ENCODE measurements at places on chromosomes 12 and 14. TPM values are rescaled to one million over a fixed set of nuclear protein-coding genes. Genes with fewer than 3 reads are reported as not detected.

DNA sequence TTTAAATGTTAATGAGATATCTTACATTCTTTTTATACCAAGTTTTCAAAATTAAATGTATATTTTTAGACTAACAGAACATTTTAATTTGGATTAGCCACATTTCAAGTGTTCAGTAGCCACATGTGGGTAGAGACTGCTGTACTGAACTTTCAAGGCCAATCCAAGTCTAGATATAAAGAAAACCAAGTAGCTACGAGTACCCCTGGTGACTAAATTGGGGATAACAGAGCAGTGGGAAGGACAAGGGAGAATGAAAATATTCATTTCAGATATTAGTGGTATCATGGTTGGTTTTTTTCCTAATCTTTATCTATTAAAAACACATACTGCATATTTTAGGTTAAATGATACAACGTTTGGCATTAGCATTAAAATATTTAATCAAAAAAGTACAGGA lies 69.4 kb upstream of the RHOJ start:
- no peaks in the 10 kb centered on the region for H3K27me3 ChIP-seq
- no peak overlapping the region for H3K4me3 ChIP-seq
- H3K4me1 ChIP-seq: no peaks in the 10 kb centered on the region
- H3K27ac ChIP-seq: no peak overlapping the region
- H3K36me3 ChIP-seq: no peaks in the 10 kb centered on the region

Gene TMEM132C
- total RNA-seq: 1.8 TPM

Gene STYK1
- total RNA-seq: 0.74 TPM

DNA sequence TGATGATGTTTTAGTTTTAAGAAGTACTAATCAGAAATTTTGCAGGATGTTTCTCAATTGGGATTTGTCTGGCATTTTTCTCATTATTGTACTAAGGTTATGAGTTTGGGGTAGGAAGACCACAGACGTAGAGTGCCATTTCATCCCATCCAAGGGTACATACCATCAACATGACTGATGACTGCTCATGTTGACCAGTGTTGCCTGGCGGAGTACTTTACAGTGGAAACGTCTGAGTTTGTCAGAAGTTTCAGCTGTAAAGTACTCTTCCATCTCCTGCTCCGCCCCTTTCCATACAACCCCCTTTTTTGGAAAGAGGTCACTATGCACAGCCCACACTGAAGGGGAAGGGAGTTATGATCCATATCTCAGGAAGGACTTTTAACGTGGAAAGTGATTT lies 74.2 kb downstream of the RCOR1 start:
- H3K27me3 ChIP-seq: no peaks in the 10 kb centered on the region
- no peaks in the 10 kb centered on the region for H3K36me3 ChIP-seq

Gene LRP1-AS
- total RNA-seq: not detected

DNA sequence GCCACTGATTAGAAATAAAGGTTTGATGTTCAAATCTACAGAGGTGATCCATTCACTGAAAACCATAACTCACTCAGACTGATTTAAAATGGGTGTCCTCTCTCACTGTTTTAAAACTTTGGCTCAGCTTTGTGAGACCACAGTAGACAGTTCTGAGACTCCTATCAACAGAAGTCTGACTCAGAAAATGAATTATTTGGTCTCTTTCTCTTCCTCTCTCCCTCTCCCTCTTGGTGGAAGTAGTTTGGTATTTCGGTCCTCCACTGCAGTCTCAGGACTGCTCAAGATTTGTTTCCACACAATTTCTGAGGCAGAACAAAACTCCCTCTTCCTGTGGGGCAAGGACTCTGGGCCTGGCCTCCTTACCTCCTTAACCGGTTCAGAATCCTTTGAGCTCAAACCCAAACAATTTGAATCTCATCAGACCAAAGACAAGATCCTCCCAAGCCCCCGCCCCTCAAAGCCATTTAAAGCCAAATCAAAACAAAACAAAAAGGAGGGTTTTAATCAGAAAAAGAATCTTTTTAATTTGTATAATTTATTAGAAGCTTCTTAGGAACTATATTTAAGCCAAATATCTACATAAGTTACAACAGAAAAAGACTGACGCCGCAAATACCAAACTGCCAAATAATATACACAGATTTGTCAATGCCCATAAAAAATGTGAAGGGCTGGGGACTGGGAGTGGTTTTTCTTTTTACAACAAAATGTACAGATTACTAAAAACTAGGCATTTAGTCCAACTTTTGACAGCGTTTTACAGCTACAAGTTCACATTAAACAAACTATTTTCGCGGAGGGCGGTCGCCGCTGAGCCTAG lies 3.9 kb downstream of the NKX2-1 start:
- H3K27me3 ChIP-seq: peaks cover 100% of the 10 kb centered on the region
- H3K27ac ChIP-seq: no peak overlapping the region
- peaks cover 9% of the 10 kb centered on the region for H3K4me1 ChIP-seq
- no peaks in the 10 kb centered on the region for H3K36me3 ChIP-seq
- DNase-seq: no peak

DNA sequence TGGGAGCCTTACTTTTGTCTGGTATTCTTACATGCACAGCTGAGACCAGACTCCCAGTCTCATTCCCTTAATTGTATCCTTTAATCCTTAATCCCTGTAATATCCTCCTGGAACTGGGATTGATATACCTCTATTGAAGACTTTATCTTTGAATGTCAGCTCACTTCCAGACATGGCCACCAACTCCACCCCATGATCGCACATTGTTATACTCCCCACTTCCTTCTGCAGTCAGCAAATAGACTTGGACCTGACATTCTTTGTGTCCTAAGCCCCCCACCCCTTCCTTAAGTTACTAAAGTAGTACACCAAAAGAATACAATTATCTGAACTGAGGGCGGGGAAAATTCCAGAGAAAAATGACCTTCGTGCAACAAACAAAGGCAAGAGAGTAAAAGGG lies 8.6 kb upstream of the OSBPL8 start:
- no peaks in the 10 kb centered on the region for H3K36me3 ChIP-seq
- no peak overlapping the region for H3K27ac ChIP-seq
- no peak overlapping the region for H3K4me3 ChIP-seq

GRCh38 chr12:28222081-28222700 lies 31.9 kb downstream of the CCDC91 start:
- H3K4me1 ChIP-seq: no peaks in the 10 kb centered on the region
- no peaks in the 10 kb centered on the region for H3K36me3 ChIP-seq
- H3K4me3 ChIP-seq: no peak overlapping the region
- H3K27me3 ChIP-seq: no peaks in the 10 kb centered on the region
- no peak overlapping the region for H3K27ac ChIP-seq
- no peak for DNase-seq

- no peak for DNase-seq
- no peak overlapping the region for H3K27ac ChIP-seq
- no peak overlapping the region for H3K4me3 ChIP-seq
- no peaks in the 10 kb centered on the region for H3K36me3 ChIP-seq
- H3K27me3 ChIP-seq: no peaks in the 10 kb centered on the region
These were observed 13.3 kb downstream of the RNASE3 start for GRCh38 chr14:20904393-20905029.

DNA sequence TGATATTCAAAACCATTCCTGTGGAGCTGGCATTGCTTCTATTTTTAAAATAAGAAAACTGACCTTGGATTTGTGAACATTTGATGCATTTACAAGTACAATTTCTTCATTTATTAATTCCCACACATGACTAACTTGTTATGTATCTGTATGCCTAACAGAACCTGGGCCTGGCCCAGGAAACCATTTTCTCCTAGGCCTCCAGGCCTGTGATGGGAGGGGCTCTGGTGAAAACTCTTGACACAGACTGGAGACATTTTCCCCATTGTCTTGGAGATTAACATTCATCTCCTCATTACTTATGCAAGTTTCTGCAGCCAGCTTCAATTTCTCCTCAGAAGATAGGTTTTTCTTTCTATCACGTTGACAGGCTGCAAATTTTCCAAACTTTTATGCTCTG lies 42.0 kb downstream of the GLIPR1L2 start:
- H3K27me3 ChIP-seq: no peaks in the 10 kb centered on the region
- DNase-seq: no peak
- no peak overlapping the region for H3K27ac ChIP-seq
- H3K4me1 ChIP-seq: no peaks in the 10 kb centered on the region
- no peak overlapping the region for H3K4me3 ChIP-seq
- no peaks in the 10 kb centered on the region for H3K36me3 ChIP-seq

Gene DPPA3
- not detected for total RNA-seq

GRCh38 chr12:58470266-58471010 lies 449.9 kb downstream of the LRIG3 start:
- no peaks in the 10 kb centered on the region for H3K4me1 ChIP-seq
- H3K36me3 ChIP-seq: no peaks in the 10 kb centered on the region
- no peak for DNase-seq

GRCh38 chr12:126668961-126669360 lies 1598.0 kb upstream of the TMEM132C start:
- H3K27me3 ChIP-seq: no peaks in the 10 kb centered on the region
- H3K4me3 ChIP-seq: no peak overlapping the region
- DNase-seq: no peak
- no peaks in the 10 kb centered on the region for H3K36me3 ChIP-seq

DNA sequence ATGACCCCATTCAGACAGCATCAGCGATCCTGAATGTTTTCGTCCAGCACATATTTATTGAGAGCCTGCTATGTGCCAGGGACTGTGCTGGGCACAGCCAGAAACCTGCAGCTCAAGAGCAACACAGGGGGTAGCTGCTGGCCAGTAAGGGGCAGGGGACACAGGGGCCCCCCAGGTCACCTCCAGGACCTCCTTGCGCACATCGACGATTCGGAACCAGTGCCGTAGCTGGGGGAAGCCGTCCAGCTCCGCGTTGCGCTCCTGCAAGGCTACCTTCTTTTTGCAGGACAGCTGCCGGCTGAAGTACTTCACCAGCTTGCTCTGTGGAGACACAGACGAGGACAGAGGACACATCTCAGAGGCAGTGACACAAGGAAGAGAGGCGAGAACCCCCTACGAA lies 108.7 kb downstream of the KSR2 start:
- DNase-seq: no peak
- no peaks in the 10 kb centered on the region for H3K4me1 ChIP-seq
- no peaks in the 10 kb centered on the region for H3K36me3 ChIP-seq
- no peaks in the 10 kb centered on the region for H3K27me3 ChIP-seq
- H3K27ac ChIP-seq: no peak overlapping the region

Gene CCDC38
- total RNA-seq: not detected

DNA sequence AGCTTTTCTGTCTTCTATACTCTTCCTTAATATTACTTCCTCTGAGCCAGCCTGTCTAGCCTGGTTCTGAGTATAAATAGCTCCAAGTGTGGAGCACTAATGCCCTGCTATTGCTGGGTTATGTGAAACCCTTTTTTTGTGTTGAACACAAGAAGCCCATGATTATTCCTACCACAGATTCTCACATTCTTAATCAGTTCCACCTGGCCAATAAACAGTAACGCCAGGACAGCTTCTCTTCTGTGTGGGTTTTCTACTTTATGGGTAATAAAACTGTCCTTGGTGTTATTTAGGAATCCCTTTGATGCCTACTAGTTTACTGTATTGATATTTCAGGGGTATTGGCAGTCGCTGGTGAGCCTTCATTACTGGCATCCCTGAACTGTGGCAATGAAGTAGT lies 48.9 kb upstream of the LRIG3 start:
- no peaks in the 10 kb centered on the region for H3K36me3 ChIP-seq
- H3K27me3 ChIP-seq: no peaks in the 10 kb centered on the region
- H3K27ac ChIP-seq: no peak overlapping the region
- DNase-seq: no peak
- H3K4me3 ChIP-seq: no peak overlapping the region
- no peaks in the 10 kb centered on the region for H3K4me1 ChIP-seq

DNA sequence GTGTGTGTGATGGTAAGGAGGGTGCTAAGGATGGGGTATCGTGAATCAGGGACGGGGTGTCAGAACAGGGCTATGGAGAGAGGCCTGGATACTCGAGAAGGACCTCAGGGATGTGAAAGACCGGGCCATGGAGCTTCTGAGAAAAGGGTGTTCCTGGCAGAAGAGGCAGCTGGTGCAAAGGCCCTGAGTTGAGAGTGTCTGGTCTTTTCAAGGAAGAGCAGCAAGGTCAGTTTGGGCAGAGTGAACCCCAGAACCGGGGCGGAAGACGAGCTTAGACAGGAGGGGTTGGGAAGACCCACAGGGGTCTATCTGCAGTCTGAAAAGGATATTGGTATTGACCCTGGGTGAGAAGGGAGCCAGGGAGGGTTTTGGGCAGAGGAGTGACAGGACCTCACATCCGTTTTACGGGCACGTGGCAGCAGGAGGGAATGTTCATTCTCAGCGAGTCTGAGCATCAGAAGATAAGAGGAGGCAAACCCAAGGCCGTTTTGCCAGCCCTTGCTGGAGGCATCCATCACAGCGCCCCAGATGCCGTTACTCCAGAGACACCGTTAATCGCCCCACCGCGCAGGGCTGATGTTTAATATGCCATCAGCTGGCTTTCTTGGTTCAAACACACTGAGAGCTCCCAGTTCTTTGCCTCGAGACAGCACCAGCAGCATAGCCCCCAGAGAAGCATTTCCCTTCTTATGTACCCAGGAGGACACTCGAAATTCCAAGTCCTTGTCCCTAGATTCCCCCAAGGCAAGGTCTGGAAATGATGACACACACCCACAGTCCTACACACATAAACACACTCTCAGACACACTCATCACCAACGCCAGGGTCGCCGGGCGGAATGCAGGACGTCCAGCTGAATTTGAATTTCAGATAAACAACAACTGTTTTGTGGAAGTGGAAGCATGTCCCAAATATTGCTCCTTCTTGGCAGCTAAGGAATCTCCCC lies 41.4 kb upstream of the EML1 start:
- peaks cover 3% of the 10 kb centered on the region for H3K4me1 ChIP-seq
- H3K27me3 ChIP-seq: peaks cover 79% of the 10 kb centered on the region
- H3K4me3 ChIP-seq: no peak overlapping the region
- H3K36me3 ChIP-seq: no peaks in the 10 kb centered on the region

Gene FAM177A1
- 30.1 TPM for total RNA-seq

DNA sequence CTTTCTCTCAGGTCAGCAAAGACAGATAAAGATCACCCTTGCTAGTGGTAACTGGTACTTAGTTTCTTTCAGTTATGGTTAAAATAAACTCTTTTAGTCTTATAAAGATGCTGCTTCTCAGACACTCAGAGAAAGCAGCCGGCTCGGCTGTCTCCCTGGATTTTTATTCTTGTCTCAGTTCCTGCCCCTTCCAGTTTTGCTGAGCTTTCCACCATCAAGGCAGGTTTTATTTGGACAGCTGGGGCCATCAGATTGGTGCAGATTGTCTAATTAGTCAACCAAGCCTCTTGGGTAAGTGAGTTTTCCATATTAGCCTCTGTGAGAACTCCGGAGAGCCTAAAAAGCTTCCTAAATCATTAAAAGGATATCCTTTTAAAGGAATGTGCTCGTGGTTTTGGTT lies 130.8 kb upstream of the BMP4 start:
- no peaks in the 10 kb centered on the region for H3K27me3 ChIP-seq
- no peak for DNase-seq
- H3K4me1 ChIP-seq: no peaks in the 10 kb centered on the region
- no peak overlapping the region for H3K27ac ChIP-seq
- H3K36me3 ChIP-seq: no peaks in the 10 kb centered on the region

GRCh38 chr12:24929953-24930352 lies 18.9 kb downstream of the BCAT1 start:
- no peak overlapping the region for H3K27ac ChIP-seq
- H3K4me3 ChIP-seq: no peak overlapping the region
- H3K36me3 ChIP-seq: no peaks in the 10 kb centered on the region
- H3K4me1 ChIP-seq: no peaks in the 10 kb centered on the region
- DNase-seq: no peak
- H3K27me3 ChIP-seq: no peaks in the 10 kb centered on the region

Gene CCDC197
- total RNA-seq: not detected

GRCh38 chr14:74414403-74415114 lies 11.5 kb downstream of the SYNDIG1L start:
- H3K27me3 ChIP-seq: no peaks in the 10 kb centered on the region
- H3K27ac ChIP-seq: peak overlapping the region; percentile 56
- H3K36me3 ChIP-seq: no peaks in the 10 kb centered on the region
- no peak overlapping the region for H3K4me3 ChIP-seq
- peak; percentile 52 for DNase-seq

- H3K36me3 ChIP-seq: peaks cover 63% of the 10 kb centered on the region
- no peak overlapping the region for H3K4me3 ChIP-seq
- DNase-seq: no peak
- H3K27ac ChIP-seq: no peak overlapping the region
- no peaks in the 10 kb centered on the region for H3K4me1 ChIP-seq
These were observed 7.4 kb downstream of the PARP2 start for GRCh38 chr14:20350860-20351259.

Data from cardiac muscle cell (in vitro differentiated cells and primary cell).